ENCODE measurements at places on chromosomes 12 and 14.

DNA sequence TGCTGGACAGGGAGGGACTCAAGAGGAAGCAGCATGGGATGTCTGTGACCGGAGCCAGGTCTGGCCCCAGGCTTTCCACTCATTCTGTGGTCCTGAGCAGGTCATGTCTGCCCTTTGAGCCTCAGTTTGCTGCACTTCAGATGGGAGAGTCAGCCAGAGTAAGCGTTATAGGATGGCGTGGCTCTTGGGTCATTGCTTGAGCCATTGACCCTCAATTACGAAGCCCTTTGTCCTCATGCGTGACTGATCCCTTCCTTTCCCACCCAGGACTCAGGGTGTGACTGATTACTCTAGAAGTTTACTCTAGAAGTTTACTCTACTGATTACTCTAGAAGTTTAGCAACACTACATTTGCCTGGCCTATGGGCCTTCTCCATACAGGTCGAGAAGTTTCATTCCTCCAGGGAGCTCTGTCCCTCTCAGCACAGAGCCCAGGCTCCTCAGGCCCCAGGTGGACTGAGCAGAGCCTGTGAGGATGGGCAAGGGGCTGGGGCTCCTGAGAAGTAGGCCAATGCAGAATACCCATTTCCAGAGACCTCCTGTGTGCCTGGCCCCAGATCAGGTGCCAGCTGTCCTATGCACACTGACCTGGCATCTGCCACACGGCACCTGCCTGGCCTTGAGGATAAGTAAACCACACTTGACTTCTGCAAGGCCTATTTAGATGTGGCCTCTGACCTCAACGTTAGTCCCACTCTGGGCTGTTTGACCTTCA is 7.6 kb upstream of the IFI27 start:
- DNase-seq = no peak

- no peak for DNase-seq
These were observed 25.1 kb downstream of the LRTM2 start for GRCh38 chr12:1845427-1845826.

DNA sequence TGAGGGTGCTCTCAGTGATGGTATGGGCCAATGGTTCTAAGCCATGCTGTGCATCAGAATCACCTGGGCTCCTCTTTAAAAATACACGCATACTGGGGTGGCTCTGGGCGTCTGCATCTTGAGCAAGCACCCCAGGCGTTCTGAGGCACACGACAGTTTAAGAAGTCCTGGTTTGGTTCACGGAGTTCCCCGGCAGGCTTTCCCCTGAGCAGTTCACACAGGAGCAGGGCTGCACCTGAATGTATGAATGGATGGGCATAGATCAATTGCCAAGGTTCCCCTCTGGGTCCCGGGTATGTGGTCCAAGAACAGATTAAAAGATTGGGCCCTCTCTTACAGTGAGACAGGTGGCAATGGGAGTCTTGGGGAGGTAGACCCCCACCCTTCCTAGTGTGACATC is 395.3 kb downstream of the DPF3 start:
- no peak for DNase-seq

GRCh38 chr14:54854181-54854580 is 48.4 kb downstream of the GCH1 start:
- no peak for DNase-seq

- DNase-seq = no peak
These were observed 20.2 kb upstream of the PPP1R13B start for GRCh38 chr14:103867523-103867953.

DNA sequence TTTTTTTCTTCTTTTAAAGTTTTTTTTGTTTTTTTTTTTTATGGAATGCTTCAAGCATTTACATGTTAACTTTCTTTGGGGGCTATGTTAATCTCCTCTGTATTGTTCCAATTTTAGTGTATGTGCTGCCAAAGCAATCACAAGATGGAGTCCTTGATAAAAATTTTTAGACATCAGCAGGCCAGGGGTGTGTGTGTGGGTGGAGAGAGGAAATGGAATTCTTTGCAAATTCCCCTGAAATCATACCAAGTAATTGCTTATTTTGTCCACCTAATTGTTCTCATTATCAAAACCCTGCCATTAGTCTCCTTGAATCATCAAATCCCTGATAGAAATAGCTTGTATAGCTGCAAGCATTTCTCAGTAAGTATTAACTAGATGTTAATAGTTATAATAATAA is 21.7 kb downstream of the RNF212B start:
- DNase-seq = no peak

DNA sequence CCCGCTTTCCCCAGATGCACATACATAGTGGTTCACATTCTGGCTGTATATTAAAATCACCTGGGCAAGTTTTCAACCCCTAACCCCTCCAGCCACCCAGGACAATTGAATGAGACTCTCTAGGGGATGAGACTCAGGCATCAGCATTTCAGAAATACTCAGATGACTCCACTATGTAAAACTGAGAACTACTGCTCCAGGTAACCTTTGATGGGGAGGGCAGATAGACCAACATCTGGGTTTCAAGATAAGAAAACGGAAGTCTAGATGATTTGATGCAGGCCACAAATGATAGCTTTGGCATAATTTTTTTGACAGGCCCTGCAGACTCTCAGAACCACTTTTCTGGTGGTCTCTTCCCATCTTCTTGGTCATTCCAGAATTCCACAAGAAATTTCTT is 341.1 kb downstream of the EMP1 start:
- DNase-seq = no peak

- peak; percentile 80 for DNase-seq
These were observed 19.1 kb upstream of the DHRS7 start for GRCh38 chr14:60184146-60184904.

GRCh38 chr14:97844042-97844441 is 1046.9 kb downstream of the VRK1 start:
- DNase-seq = no peak

- no peak for DNase-seq
These were observed 1.8 kb downstream of the PTPN6 start for GRCh38 chr12:6952863-6953441.

- no peak for DNase-seq
These were observed 13.8 kb downstream of the UBE2N start for GRCh38 chr12:93427779-93428564.

DNA sequence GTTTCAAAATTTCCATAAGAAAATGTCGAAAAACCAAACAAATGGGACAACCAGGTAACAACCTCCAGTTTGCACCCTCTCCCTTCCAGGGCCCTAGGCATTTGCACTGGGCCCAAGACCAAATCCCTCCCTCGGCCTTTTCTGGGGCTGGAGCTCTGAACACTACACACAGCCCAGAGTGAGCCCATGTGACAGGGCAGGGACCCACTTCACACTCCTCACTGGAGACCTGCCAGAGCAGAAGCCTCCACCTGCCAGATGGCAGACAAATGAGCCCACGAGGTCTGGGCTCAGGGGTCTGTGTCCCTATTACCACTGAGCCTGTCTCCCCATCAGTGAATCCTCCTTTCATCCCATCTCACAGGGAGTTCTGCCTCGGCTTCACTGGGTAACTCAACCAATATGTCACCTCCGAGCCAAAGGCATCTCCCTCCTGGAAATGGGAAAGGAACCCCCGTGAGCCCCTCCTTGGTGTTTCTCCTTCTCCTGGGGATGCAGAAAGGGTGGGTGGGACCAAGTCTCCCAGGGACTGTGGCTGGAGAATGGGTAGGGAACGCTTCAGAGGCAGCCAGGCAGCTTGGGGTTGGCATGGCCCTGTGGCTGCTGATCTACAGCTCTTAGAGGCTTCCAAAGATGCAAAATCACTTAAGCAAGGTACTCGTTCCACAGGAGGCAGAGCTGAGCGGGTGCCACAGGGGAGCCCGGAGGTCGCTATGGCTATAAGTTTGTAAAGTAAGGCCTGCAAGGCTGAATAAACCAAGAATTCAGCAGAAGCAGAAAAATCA is 10.6 kb downstream of the VWF start:
- no peak for DNase-seq

- no peak for DNase-seq
These were observed 19.8 kb downstream of the ITPK1 start for GRCh38 chr14:93095742-93096510.

DNA sequence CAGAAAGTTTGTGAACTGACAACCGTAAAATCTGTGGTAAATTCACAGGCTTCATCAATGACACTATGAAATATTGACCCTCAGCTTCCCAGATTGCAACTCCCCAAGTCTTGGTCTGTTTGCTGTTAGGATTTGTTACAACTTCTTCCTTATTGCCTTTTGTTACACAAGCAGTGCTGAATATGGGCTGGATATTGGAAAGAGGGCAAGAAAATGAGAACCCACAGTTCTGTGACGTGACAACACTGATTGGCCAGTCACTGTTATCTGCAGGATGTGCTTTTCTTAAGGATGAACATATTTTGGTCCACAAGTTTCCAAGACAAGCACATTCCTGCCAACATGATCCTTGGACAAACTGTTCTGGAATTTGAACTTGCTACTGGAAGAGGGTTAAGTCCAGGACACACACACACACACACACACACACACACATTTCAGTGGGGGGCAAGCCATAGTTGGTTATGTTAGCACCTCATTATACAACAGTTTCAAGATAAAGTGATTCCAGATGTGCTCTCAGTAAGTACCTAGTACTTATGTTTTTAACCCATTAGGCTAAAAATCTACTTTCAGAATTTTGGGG is 16.6 kb upstream of the SLC38A2 start:
- DNase-seq = no peak

GRCh38 chr12:19482036-19482435 is 42.7 kb downstream of the AEBP2 start:
- DNase-seq = no peak

DNA sequence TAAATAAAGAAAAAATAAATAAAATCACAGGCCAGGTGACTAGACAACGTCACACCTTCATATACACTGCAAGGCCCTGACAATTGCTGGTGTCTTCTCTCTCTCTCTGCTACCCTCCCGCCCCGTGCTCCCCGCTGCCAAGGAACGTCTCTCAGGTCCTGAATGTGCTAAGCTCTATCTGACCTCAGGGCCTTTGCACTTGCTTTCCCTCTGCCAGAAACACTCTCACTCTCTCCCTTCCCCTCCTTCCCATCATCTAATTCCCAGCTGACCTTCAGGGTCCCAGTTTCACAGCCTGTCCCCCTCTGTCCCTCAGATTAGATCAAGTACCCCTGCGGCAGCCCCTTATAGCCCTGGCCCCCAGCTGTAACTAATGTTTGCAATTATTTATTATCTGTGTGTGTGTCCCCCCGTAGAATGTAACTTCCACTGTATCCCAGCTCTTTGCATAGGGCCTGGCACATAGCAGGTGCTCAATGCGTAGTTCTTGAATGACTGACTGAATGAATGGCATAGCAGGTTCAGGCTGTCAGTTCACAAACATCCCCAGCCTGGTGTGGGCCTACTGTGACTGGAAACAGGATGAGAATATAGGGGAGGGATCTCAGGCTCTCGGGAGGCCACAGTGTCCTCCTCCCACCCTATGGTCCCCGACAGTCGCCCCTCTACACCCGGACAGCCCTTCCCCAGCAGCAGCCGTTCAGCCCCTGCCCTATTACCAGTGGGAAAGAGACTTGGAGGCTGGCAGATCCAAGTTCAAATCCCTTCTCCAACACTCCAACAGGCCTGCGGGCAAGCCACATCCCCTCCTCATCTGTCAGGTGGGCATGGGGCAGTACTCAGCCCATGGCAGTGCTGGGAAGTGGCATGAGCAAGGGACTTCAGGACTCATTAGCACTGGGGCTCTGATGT is 6.6 kb downstream of the BEGAIN start:
- no peak for DNase-seq

- DNase-seq = no peak
These were observed 131.3 kb downstream of the ZFP36L1 start for GRCh38 chr14:68661226-68662225.

- no peak for DNase-seq
These were observed 136.1 kb downstream of the FGD4 start for GRCh38 chr12:32535288-32535999.

DNA sequence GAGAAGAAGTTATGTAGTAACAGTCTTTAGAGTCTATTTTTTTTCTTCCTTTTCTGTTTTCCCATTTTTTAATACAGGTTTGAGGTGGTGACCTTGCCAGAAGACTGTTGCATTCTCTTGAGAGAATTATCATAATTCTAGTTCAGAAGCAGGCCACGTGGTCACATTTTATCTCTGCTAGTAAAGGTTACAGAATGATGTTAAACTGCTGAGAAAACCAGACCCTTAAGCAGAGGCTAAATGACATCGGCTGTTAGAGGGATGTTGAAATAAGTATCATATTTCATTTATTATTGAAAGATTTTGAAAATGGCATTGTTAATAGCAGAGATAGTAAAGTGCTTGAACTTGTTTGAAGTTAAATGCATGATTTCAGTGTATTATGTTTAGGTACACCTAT is 49.2 kb downstream of the BRMS1L start:
- no peak for DNase-seq

- no peak for DNase-seq
These were observed 121.3 kb downstream of the BBS10 start for GRCh38 chr12:76226956-76227355.

Measured in CD4-positive, alpha-beta T cell treated with Interleukin-21 for 1 hour (primary cell).